ENCODE measurements at places on chromosomes 6 and 20.

DNA sequence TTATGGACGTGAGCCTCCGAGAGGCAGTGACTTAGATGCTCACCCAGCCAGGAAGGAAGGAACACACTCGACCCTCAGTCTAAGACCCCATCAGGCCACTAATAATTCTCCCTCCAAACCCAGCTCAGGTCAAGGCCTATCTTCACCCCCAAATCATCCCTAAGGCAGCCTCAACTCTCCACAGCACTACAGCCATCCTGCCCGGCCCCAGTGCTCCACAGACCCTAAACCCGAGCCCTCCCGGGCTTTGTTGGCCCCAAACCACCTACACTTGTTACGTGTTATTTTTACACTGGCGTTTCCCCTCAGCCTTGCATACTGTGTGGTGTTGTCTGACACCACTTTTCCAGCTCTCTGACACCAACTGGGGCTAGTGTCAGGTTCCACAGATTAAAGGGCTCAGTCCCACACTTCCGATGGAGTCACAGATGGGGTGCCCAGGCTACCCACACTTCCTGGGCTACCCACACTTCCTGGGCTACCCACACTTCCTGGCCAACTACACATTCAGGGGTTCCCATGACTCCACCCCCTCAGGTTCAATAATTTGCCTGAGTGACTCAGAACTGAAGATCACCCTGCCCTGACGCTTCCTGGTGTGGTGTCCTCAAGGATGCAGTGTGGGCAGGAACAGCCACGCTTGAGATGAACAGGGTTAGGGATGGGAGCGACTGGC is 25.3 kb downstream of the RBCK1 start:
- DNase-seq = peak; percentile 64

DNA sequence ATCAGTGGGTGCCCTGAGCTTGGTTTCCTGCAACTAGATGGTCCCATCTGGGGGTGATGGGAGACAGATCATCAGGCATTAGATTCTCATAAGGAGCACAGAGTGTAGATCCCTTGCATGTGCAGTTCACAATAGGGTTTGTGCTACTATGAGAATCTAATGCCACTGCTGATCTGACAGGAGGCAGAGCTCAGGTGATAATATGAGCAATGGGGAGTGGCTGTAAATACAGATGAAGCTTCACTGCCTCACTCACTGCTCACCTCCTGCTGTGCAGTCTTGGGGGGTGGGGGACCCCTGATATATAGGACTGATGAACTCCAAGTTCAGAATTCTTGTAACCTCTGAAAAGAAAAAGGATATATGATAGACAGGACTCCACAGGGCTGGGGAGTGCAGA is 108.0 kb downstream of the RIN2 start:
- DNase-seq = no peak

GRCh38 chr6:107655864-107656263 is 165.9 kb downstream of the SOBP start:
- no peak for DNase-seq

DNA sequence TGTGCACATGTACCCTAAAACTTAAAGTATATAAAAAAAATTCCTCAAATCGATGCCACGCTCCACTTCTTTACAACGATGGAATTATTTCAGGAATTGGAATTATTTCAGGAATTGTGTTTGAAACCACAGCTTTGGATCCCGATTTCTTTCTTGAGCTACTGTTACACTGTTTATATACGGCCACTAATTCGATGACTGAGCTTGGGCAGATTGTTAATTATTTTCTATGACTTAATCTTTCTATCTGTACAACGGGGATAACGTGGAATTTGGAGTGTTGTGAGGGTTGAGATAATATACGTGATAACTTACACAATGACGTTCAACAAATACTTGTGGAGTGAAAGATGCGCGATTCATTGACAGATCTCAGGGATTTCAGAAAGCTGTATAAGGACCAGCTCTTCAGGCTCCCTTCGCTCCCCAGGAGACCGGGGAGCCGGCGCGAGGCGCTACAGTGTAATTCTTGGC is 171.3 kb downstream of the SLC16A10 start:
- no peak for DNase-seq
